ENCODE measurements at places on chromosomes 7 and 10. TPM values are rescaled to one million over a fixed set of nuclear protein-coding genes. Genes with fewer than 3 reads are reported as not detected.

Gene PTEN
- total RNA-seq, result 64.4 TPM

Gene PIK3CG
- total RNA-seq, result not detected

Gene MET
- total RNA-seq, result 146 TPM

Gene INSIG1
- 5.9 TPM for total RNA-seq

Gene ORC5
- total RNA-seq, result 19.5 TPM

GRCh38 chr7:129665013-129665401 lies 53.5 kb downstream of the NRF1 start:
- H3K27ac ChIP-seq, result peak overlapping the region; percentile 61
- H3K27me3 ChIP-seq, result no peaks in the 10 kb centered on the region
- H3K4me1 ChIP-seq, result peaks cover 27% of the 10 kb centered on the region
- DNase-seq, result peak; percentile 86

DNA sequence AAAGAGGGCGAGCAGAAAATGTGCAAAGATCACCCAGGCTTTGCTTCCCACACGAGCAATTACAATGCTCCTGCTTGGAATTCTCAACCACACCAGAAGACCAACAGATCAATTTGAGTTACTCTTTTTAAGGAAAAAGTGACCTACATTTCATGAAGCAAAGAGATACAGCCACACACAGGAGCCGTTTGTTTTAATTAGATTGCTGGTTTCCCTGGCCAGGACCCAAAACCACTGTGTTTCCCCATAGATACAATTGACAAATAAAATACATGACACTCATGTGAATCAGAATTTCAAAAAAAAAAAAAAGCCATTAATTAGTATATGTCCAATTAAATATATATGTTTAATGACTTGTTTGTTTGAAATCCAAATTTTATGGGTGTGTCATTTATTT lies 458.3 kb downstream of the PLXDC2 start:
- H3K27me3 ChIP-seq, result no peaks in the 10 kb centered on the region
- H3K4me3 ChIP-seq, result no peak overlapping the region
- DNase-seq, result no peak
- H3K36me3 ChIP-seq, result no peaks in the 10 kb centered on the region
- H3K4me1 ChIP-seq, result no peaks in the 10 kb centered on the region

GRCh38 chr7:55140221-55140940 lies 121.6 kb downstream of the EGFR start:
- peaks cover 53% of the 10 kb centered on the region for H3K36me3 ChIP-seq
- H3K4me3 ChIP-seq, result peak overlapping the region; percentile 30
- H3K4me1 ChIP-seq, result peaks cover 67% of the 10 kb centered on the region
- no peak for DNase-seq

All from HFFc6 (cell line).